B cell (primary cell): ENCODE measurements at places on chromosomes 3 and 15. TPM values are rescaled to one million over a fixed set of nuclear protein-coding genes. Genes with fewer than 3 reads are reported as not detected.

DNA sequence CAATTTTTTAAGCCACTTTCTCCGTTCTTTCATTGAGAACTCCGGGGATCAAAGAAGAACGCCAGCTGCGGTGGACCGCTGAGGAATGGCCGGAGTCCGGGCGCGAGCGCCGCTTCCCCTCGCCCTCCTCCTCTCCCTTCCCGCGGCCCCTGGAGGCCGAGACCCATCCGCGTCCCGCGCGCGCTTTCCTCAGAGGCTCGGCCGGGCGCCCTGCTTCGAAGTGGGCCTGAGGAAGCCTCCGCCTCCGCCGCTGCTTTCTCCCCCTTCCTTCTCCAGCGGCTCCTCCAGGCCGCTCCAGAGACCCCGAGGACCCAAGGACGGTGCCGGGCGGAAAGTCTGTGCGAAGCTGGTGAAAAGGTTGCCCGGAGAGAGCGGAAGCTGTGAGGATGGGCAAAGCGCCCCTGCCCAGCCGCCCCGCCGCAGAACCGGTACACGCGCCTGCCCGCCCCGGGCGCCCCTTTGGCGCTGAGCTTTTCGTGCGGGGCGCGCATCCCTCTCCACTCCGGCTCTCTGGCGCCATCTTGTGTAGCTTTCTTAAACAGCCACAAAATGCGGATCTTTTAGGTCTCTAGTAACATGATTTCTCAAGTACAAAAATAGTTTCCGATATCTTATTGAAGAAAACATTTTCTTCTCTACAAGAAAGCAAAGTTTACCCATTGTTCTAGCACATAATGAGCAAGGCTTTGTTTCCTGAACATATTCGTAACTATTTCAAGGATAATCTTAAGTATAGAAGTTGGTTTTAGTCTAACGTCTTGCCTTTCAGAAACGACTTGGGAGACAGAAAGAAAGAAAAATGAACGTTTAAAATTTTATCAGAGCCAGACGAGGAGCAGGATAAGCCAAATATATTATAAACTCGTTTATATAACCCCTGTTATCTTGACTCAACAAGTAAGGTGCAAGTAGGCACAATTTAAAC, 59.2 kb upstream of the FAM174B start:
- DNase-seq, result peak; percentile 79

GRCh38 chr3:59406943-59407342, 357.1 kb upstream of the CFAP20DC start:
- no peak for DNase-seq

DNA sequence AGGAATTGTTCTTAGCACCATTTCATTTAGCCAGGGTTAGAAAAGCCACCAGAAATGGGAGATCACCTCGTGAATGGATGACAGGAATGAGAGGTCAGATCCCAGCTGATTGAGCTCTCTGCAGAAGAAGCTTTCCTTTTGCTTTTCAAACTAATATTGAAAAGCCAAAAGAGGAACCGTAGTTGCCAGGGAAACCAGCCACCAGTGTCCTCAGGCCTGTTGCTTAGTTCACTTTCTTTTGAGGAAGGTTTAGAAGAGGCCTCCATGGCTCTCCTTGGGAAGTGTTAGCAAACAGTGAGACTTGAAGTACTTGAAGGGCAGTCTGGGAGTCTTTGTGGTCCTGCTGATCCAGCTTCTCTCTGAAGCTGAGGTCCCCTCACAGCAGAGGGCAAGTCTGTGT, 7.4 kb upstream of the CCK start:
- no peak for DNase-seq

- DNase-seq, result no peak
Measured at GRCh38 chr15:43735416-43735815, 10.8 kb upstream of the PDIA3 start.

DNA sequence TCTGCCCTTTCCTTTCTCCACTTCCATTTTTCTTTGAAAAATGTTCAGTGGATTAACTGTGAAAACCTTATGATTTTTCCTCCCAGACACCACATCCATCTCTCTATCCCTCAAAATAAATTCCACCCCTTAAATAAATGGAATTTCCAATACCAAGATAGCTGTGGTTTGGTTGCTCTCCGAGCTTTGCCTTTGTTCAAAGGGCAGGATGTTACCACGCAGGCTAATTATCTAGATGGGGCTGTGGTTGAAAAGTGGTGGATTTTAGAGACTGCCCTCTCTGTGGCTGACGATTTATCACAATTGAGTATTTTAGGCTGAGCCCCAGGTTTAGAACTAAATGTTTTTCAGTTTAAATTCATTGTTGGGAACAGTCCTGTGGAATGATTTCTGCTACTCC, 36.9 kb upstream of the CMSS1 start:
- DNase-seq, result no peak

DNA sequence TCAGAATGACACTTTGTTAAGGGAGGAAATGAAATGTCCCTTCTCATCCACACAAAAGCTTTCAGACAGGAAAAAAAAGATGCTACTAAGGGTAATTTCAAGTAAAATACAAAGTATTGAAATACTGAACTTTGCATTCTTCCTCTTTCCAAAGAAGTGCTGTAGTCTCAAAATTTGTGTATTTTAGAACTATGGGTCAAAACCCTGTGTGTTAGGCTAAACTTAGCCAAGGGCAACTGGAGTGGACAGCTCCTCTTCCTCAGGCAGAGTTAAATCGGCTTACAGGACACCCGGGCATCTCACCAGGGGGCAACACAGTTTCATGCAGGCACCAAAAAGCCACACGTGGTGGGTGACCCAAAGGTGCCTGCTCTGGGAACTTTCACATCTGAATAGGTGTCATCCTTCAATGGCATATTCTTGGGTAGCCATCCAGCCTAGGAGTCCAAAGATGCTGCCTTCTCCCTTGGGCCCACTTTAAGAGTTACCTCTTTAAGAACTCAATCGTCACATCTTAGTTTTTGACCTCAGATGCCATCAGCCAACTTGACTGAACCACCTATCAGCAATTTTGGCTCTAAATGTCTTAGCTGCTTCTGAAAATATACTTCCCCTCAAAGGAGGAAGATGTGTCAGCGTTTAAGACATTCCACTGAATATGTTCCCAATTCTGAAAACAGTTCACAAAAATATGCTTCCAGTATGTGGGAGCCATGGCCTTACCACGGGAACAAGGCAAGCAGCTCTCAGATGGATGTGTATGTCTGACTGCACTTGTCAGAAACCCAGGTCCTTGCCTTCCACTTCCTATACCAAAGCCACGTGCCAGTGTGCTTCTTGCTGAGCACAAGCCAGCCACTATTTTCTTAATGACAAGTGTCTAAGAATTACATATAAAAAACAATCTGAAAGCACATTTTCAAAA, 32.2 kb upstream of the MUC13 start:
- no peak for DNase-seq

- DNase-seq, result no peak
Measured at GRCh38 chr3:122940628-122941086, 86.9 kb downstream of the SEMA5B start.

- DNase-seq, result no peak
Measured at GRCh38 chr3:122679882-122680474, 661 bp upstream of the PARP14 start.

GRCh38 chr15:64934023-64934422, 22.3 kb downstream of the ANKDD1A start:
- no peak for DNase-seq

GRCh38 chr15:24784506-24784905, 108.9 kb downstream of the NPAP1 start:
- DNase-seq, result no peak

DNA sequence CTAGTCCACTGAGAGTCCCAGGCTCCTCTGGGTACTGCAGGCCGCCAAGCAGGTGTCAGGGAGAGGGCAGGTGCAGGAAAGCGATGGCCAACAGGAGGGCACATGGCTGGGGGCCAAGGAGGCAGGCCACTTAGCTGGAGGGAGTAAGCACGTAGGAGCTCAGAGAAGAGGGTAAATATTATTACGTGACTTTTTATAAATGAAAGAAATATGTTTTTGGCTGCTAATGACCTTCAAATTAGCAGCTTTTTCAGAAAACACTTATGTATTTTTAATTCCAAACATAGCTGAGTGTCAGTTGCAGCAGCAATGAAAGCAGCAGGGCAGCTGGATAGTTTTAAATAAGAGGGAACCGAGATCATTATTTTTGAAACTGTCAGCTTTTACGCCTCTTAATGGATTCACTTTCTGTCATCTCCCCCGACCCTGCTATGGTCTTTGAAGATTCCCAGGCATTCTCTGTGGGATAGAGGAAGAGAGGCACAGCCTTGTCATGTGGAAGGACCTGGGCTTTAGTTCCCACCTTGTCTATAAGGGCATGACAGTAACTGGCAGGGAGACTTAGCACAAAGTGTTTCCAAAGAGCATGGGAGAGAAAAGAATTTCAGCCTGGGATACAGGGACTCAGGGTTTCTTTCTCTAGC, 477.1 kb downstream of the EPHB1 start:
- no peak for DNase-seq

- no peak for DNase-seq
Measured at GRCh38 chr15:96037584-96037983, 292.9 kb upstream of the NR2F2 start.

DNA sequence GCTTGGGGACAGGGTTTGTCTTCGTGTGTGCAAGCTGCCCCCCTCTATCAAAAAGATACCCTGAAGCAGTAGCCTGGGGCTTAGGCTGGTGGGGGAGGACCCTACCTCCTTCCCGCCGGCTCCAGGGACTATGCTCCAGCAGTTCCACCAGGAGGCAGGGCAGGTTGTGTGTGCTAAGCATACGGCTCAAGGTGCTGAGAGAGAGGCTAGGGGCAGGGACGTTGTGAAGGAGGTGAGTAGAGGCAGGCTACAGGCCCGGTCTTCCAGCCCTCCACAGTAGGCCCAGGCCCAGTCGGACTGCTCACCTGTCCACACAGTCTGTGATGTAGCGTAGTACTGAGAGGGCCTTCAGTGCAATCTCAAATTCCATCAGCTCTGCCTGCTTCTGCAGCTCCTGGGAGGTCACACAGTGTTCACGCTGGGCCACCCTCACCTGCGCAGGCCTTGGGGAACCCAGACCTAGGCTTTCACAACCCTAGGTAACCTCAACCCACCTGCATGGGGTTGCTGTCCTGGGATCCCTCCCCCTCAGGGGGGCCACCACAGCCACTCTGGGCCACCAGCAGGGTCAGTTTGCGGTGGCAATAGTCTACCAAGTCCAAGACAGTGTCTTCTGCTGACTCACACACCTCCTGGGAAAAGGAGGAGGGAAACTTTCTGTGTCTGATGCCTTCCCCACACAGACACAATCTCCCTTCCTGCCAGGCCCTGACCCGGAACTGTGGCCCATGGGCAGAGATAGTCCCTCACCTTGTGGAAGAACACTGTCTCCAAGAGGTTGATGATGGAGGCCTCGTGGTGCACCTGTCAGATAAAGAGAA, 2.4 kb upstream of the RASSF1 start:
- no peak for DNase-seq

The GPR160 gene
- total RNA-seq, result 17.5 and 17.7 TPM in 2 replicates

The TXNRD3 gene
- 0.41 and 0.99 TPM in 2 replicates for total RNA-seq

The GOLGB1 gene
- 58.7 and 64.3 TPM in 2 replicates for total RNA-seq
